ENCODE measurements at places on chromosomes 1 and 21. TPM values are rescaled to one million over a fixed set of nuclear protein-coding genes. Genes with fewer than 3 reads are reported as not detected.

The CCDC181 gene
- 4.3 TPM for total RNA-seq

The ERICH3 gene
- total RNA-seq = not detected

The GIPC2 gene
- not detected for total RNA-seq

The KLHDC9 gene
- not detected for total RNA-seq

The SERPINC1 gene
- total RNA-seq = not detected

The FCER1G gene
- total RNA-seq = not detected

The SLC35F3 gene
- total RNA-seq = 4.0 TPM
